ENCODE measurements at places on chromosomes 12 and 14.

DNA sequence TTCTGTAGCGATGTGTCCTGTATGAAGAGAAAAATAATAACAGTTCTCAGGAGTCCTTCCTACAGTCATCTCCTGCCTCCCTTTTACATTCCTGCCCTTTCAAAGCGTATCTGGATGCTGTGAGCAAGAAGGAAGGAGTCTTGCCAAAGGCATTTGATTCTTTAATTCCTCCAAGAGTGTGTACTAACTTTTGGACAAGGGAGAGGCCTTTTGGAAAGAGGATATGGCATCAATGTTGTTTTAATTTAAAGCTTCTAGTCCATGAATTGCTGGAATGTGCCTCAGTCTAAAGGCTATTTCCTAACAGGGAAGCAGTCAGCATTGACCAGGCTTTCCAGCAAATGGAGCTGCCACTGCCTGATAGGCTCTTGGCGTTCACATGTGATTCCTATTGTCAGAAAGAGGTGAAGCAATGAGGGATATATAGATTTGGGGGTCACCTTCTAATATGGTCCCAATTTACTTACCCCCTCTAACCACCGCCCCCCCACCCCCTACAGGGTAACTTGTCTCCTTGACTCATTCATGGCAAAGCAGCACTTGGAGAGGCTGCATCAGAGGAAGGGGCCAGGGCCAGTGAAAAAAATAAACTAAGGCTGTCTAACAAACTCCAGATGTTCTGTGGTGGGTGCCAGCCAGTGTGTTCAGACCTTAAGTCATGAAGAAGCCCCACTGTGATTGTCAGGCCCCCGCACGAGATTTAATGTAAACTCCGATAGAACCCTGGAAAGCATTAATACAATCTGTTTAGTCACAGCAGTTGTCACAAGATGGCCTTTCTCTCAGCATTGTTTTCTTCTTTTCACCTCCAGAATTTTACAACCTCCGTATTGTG, 220.3 kb downstream of the FBXL14 start:
- DNase-seq, result no peak

GRCh38 chr12:42422785-42423184, 96.8 kb downstream of the PPHLN1 start:
- no peak for DNase-seq

- DNase-seq, result no peak
These were observed 4.9 kb upstream of the HDAC7 start for GRCh38 chr12:47824635-47825034.

DNA sequence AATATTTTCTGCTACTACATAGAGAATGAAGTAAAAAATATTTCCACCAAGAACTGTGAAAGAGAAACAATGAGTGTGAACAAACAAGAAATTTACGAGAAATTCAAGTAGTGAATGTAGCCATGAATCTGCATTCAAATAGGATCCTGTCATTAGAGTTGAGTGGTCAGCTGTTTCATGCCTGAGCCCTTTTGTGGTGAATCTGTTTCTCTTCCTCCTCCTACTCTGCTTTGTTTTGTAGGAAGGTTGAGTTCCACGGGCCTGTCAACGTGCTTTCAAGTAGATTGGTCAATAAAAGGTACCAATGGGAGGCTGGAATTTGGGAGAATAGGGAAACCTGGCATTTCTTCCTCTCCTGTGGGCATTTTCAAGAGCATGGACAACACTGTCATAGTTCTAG, 1749.6 kb upstream of the FLRT2 start:
- DNase-seq, result no peak

- DNase-seq, result no peak
These were observed 2.7 kb downstream of the SDR9C7 start for GRCh38 chr12:56931474-56931978.

GRCh38 chr12:91126516-91126915, 15.2 kb upstream of the LUM start:
- no peak for DNase-seq

DNA sequence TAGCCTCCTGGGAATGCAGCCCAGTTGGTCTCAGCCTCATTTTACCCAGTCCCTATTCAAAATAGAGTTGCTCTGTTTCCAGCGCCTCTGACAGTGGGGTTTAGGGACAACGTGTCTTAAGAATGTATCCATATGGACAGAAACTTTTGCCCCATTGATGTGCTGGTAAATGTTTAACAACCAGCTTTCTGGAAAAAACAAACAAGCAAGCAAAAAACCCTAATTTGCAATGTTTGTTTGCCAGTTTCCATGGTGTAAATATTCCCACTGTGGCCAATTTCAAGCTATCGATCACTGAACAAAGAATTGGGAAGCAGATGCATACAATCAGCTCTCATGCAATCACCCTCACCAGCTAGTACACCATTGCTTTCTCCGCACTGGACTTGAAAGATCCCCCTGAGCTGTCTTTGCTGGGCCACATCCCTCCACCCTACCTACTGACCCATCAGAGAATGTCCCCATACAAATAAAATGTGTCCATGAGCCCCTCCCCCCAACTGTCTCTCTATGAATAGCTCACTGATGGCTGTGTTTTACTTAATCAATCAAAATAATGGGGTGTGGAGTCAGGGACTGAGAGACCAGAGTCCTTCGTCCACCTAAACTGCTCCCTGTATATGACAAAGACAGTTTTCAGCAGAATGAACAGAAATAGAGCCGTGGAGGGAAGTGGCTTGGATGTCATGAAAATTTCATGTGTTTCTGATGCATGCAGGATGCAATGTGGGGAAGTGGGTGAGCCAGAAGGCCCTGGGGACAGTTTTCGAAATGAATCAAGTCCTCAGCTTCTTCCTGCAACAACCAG, 40.8 kb downstream of the CCDC60 start:
- DNase-seq, result no peak

DNA sequence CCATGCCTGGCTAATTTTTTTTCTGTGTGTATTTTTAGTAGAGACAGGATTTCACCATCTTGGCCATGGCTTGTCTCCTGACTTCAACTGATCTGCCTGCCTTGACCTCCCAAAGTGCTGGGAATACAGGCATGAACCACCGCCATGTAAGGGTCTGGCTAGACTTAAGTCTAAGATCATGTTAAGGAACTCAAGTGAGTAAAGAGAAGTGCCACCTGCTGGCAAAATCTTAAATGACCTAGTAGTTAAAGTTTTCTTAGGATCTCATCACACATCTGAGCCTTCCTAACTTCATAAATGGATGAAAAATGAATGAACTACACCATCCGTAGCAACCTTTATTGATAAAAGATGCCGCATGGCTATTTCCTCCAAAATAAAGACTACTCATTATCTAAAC, 1.7 kb upstream of the C12orf56 start:
- DNase-seq, result no peak

GRCh38 chr14:103196716-103197115, 73.5 kb downstream of the TNFAIP2 start:
- DNase-seq, result no peak

DNA sequence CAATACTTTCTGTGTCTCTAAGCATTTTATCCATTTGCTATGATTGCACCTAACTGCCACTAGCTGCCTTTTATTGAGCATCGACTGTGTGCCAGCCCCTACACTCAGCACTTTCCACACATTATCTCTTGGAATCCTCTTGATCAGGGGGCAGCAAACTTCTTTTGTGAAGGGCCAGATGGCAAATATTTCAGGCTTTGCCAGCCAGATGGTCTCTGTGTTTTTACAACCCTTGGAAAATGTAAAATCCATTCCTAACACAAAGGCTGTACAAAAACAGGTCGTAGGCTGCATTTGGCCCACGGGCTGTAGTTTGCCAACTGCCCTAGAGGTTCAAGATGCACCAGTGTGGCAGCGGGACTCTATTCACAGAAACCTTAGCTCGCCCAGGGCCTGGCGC, 19.5 kb downstream of the FOXN4 start:
- DNase-seq, result no peak

- no peak for DNase-seq
These were observed 52.8 kb upstream of the LRTM2 start for GRCh38 chr12:1767407-1768090.

DNA sequence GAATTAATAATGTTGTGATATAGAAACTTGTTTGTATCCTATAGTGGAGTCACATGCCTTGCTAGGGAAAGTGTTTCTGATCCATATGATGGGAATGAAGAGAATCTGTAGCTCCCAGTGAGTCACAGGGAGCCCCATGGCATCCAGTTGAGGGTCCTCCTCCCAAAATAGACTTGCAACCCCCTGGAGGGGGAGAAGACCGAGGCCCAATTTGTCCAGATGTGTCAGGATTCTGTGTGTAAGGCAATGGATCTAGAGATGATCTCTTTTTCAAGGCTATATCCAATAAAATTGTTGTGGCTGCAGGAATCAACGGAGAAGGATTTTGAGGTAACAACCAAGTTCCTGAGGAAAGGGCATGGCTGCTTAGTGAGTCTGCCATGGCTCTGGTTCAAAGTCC, 121.8 kb downstream of the BCL11B start:
- no peak for DNase-seq

GRCh38 chr12:46857486-46857885, 31.7 kb upstream of the SLC38A4 start:
- no peak for DNase-seq

- no peak for DNase-seq
These were observed 22.8 kb upstream of the MMP17 start for GRCh38 chr12:131805421-131805820.

DNA sequence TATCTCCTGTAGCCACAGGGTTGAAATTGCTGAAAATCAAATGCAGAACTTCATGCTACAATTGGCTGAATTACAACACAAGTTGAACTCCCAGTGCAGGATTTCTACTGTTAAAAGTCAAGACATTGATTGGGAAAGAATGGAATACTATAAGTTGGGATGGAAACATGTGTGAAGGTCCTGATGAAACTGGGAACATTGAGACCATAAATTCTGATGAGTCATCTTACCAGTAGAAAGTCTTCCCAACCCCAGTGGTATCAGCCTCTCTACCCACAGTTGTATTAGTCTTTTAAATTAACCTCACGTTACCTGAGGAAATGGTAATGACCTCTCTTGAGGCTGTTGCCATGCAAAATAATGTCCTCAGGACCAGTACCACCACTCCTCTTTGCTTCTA, 27.4 kb upstream of the DYRK2 start:
- DNase-seq, result no peak

DNA sequence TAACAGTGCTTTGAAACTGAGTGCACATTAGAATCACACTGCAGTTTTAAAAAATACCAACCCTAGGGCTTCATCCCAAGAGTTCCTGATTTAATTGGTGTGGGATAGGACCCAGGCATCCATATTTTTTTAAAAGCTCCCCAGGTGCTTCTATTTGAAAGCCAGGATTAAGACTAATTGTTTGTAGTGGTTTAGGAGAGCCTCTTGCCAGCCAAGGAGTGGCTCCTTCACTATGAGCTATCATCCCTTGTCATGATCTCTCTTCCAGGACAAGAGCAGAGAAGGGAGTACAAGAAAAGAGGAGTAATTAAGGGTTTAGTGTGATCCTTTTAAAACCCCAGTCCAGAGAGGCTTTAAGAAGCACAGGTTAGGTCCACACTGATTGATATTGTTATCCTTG, 178.0 kb downstream of the CAND1 start:
- DNase-seq, result no peak

GRCh38 chr12:51911307-51911706, 4.0 kb downstream of the ACVRL1 start:
- no peak for DNase-seq

- no peak for DNase-seq
These were observed 32.6 kb upstream of the UBC start for GRCh38 chr12:124947013-124947412.

- DNase-seq, result no peak
These were observed 123.3 kb downstream of the KICS2 start for GRCh38 chr12:64098709-64099354.

DNA sequence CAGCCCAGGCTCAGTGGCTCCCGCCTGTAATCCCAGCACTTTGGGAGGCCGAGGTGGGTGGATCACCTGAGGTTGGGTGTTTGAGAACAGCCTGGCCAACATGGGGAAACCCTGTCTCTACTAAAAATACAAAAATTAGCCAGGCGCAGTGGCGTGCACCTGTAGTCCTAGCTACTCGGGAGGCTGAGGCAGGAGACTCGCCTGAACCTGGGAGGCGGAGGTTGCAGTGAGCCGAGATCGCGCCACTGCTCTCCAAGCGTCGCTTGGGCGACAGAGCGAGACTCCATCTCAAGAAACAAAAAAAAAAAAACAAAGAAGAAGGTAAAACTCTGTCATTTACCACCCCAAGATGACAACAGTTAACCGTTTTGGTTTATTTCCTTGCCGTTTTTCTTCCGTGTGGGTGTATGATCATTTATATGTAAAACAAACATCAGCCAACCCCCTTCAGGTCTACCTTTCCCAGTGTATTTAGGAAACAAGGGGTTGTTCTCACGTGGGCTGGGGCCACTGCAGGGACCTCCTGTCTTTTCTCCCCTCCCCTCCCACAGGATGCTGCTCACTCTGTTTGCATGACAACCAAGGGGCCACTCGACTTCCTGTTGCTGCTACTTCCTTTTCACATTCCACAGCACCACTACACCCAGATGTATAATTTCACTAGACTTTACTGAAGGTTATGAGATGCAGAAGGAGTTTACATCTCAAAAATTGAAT, 13.6 kb downstream of the TTC9 start:
- peak; percentile 53 for DNase-seq

DNA sequence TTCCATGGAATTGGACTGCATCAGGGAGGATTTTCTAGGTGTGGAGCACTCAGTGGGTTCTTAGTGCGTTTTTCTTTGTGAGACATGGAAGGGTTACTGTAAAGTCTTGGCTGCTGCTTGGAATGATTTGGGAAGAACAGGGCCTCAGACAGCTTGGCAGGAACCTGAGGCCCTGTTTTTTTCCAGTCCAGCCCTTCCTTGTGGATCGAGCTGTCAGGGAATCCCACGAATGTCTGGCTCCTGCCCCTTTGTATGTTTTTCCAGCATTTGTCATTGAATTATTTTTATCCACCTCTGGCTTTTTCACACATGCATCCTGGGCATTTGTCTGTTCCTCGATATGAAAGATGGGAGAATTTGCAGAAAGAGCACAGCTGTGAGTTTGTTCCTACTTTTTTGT, 158.5 kb downstream of the TGFB3 start:
- DNase-seq, result no peak

GRCh38 chr14:60329274-60329673, 80.3 kb downstream of the PPM1A start:
- no peak for DNase-seq

DNA sequence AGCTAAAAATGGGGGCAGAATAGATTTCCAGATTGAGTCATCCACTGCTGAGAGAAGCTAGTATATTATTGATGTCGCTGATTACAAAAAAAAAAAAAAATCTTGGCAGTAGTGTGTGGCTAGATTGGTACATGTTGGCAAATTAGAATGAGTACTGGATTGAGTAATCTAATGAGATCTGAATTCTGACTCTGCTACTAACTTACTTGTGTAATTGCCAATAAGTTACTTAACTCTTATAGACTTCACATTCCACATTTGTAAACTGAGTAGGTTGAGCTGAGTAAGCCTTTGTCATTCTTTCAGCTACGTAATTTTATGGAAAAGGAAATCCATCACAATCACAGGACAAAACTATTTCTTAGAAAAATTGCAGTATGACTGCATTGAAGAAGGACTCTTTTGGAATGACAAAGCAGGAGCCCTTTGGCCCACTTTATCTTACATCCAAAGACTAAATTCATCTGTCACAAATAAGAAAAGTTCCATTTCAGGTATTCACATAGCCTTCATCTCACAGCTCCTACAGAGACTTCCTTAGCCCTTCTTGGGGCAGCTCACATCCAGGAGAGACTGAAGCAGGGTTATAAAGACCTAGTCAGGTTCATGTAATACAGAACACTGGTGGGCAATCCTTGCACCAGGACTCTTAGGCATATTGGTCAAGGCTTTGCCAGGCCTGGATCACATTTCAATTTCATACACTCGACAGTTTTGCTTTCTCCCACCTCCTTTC, 197.3 kb upstream of the CPNE8 start:
- DNase-seq, result no peak

All from stimulated activated CD8-positive, alpha-beta memory T cell treated with anti-CD3 and anti-CD28 coated beads, Interleukin-7, amount 100 ng/mL, for 4 hours (primary cell).